ENCODE measurements at places on chromosomes 7 and 10.

DNA sequence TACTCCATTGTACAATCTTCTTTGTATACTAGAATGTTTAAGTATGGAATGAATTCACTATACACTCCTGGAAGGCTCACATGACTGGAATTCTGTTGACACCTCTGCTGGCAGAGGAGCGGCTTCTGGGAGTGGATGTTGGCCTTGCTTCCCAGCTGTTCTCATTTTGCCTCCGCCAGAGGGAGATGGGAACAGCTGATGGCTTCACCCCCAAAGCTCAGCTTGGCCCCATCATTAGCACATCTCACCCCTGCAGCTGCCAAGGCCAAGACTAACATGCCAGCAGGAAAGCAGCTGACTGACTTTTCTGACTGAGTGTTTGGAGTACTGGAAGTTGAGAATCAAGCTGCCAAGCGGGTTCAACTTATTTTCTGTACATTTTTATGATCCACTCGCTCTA lies 15.1 kb downstream of the ADAM12 start:
- no peak for DNase-seq

- DNase-seq: no peak
These were observed 1143.4 kb upstream of the SORCS1 start for GRCh38 chr10:108307925-108308312.

DNA sequence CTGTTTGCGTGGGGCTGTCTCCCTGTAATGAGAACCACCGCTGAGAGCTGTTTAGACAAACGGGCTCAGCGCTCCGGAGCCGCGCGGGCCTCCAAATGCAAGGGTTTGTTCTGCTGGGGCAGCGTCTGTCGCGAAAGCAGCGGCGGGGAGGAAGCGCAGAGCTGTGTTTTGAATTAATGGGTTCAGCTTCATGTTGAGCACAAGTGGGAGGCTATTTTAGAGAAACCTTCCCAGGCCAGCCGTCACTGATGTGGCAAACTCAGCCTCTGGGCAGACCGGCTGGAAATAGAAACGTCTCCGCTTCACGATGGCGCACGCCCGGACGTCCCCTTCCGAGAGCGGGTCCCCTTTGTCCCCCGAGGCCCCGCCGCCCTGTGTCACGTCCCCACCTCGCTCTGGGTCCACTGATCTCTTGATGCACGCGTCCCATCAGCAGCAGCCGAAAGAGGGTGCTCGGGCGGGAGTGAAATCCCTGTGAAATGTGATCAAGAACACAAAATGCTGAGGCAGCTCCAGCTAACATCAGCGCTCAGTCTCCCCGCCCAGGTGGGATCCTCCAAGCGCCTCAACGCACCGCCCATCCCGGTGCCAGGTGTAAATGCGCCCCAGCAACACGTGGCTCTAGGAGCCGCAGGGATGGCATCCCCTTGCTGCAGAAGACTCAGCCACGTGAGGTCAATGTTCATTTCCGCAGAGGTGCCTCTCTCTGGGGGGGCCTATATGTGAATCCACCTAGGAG lies 44.9 kb downstream of the BAMBI start:
- no peak for DNase-seq

DNA sequence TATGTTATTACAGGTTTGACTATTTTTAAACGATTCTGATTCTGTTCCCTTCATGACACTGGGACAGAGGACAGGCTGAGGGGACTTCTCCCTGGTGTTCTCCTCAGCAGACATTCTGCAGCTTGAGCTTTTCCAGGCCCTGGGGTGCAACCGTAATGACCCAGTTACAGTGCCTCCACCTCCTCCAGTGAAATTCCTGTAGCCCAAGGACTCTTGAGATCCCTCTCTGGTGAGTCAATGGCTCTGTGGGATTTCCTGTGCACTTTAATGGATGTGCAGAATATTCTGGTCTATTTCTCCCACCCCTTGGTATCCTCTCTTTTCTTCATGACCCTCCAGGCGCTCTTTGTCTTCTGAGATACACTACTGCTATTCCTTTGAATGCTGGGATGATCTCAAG lies 319.3 kb downstream of the INHBA start:
- no peak for DNase-seq

GRCh38 chr7:78118470-78118869 lies 319.9 kb downstream of the PHTF2 start:
- no peak for DNase-seq

DNA sequence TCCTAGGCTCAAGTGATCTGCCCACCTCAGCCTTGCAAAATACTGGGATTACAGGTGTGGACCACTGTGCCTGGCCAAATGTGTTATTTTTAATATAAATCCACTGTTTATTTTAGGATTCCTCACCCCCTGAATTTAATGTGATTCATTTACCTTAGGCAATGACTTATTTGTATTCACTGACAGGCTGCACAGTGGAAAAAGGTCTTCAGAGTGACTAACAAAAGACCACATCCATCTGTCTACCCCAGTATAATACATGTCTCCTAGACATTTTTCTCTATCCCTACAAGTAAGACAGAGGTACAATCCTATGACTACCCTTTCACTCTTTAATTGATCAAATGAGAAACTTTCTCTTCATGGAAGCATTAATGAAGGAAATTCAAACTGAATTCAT lies 230.2 kb downstream of the AHR start:
- DNase-seq: no peak

DNA sequence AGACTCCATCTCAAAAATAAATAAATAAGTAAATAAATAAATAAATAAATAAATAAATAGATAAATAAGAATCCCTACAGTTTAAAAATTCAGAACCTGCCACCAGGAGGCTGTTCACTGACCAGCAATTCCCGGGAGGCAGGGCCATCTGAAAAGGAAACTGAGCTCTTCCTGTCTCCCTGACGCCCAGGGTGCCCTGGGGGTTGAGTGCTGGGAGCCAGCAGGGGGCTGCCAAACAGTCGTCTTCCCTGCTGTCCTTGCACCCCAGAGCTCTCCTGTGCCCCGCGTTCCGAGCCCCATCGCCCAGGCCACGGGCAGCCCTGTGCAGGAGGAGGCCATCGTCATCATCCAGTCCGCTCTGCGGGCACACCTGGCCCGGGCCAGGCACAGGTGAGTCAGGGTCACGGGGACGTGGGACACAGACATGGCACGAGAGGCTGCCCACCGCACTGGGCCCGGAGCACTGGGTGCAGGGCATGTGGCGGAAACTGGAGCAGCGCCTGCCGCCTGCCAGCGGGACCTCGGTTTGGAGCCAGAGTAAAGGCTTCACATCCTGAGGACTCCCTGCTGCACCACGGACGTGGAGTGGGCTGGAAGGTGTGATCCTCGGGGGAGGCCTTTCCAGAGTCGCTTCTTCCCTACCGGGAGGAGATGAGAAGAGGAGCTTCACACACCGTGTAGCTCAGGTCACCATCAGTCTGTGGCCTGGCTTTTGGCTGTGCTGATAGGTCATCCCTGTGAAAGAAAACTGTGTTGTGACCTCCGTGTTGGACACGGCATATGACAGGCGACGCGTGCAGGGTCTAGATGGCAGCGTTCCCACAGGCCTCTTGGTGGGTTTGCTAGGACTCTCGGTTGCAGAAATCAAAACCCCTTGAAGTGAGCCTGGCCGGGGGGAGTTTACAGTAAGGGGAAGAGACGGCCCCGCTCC lies 25.9 kb upstream of the TTYH3 start:
- no peak for DNase-seq

DNA sequence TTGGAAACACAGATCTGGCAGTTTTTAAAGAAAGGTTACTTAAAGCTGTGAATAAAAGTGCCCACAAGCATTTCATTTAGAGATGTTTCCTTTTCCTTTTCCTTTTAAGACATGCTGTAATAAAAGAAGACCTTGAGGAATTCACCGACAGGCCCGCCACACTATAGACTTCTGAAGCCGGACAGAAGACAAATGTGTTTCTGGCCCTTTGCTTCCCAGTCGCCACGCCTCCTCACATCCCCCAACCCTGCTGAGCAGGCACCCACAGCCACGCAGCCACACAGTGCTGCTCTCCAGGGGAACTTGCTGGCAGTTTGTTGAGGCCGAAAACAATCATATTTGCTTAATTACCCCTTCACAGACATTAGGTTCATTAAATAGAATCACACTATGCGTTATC lies 83.4 kb downstream of the SLC25A13 start:
- DNase-seq: no peak

DNA sequence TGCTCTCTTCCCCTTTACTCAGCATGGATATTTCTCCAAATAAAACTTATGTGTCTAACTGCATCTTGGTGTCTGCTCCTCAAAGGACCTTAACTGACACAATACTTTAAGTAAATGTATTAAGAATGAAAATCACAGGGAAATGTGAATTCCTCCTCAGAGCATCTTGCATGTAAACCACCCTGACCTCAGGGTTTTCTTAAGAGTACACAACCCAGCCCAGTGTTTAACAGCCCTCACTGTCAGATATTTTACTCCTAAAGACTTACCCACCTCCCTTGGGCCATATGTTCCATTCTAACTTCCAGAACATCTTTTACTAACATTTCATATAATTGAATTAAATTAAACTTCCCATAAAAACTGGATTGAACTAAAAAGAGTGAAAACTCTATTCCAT lies 315.3 kb downstream of the HPSE2 start:
- no peak for DNase-seq

Data from inflammatory macrophage treated with lipopolysaccharide for 4 hours (primary cell).